ENCODE measurements at places on chromosomes 6 and 20.
A peak's percentile ranks its signal among the peaks of the same experiment; 100 is the strongest.

DNA sequence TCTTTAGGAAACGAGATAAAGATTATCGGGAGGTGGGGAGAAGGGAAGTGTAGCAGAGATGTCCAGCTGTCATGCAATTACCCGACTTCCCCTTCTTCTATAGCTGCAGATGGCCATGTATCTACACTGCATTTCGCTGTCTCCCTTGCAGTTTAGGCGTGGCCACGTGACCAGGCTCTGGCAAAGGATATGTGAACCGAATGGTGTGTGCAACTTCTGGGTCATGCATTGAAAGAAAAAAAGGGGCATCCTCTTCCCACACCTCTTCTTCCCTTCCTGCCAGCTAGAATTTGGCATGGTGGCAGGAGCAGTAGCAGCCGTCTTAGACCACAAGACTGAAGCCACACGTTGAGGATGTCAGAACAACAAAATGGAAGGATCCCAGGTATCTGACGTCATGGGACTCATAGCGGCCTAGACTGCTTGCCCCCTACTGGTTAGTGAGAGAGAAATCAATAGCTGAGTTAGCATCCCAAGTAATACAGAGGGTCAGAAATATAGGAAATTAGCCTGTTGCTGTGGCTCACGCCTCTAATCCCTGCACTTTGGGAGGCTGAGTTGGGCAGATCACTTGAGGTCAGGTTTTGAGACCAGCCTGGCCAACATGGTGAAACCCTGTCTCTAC lies 32.8 kb downstream of the TCF15 start:
- peak; percentile 58 for DNase-seq

GRCh38 chr20:18943542-18943941 lies 130.0 kb downstream of the SCP2D1 start:
- DNase-seq = no peak

GRCh38 chr6:33430991-33431879 lies 11.4 kb downstream of the SYNGAP1 start:
- DNase-seq = peak; percentile 82

- peak; percentile 40 for DNase-seq
Observed at GRCh38 chr6:20056350-20056992, 155.8 kb downstream of the MBOAT1 start.

GRCh38 chr6:91185072-91185471 lies 598.2 kb upstream of the MAP3K7 start:
- no peak for DNase-seq

GRCh38 chr6:34534656-34535055 lies 21.5 kb downstream of the SPDEF start:
- no peak for DNase-seq

DNA sequence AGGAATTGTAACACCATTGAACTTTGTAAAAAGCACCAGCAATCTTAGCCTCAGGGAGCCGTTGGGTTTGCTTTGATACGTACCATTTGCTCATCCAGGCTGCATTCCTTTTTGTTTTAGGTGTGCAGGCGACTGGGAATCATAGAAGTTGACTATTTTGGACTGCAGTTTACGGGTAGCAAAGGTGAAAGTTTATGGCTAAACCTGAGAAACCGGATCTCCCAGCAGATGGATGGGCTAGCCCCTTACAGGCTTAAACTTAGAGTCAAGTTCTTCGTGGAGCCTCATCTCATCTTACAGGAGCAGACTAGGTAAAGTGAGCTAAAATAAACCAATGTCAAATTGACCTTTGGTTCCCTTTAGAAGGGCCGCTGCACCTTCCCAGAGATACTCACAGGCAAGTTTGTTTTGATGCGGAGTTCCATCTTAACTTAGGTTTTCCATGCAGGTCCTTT lies 1.6 kb downstream of the MYLIP start:
- DNase-seq = no peak

- DNase-seq = no peak
Observed at GRCh38 chr6:75884822-75885221, 135.8 kb downstream of the MYO6 start.

DNA sequence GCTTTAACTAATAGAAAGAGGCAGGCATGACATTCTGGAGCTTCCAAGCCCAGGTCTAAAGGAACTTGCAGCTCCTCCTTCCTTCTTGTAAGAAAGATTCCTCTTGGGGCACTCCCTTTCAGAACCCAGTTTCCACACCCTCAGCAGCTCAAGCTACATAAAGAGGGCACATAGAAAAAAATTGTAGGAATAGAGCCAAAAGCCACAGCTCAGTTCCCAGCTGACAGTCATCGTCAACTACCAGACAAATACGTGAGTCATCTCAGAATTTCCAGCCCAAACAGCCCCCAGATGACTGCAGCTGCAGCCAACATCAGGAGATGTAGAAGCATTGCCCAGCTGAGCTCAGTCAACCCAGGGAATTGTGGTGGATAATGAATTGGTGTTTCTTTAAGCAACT lies 349.8 kb upstream of the ARID1B start:
- DNase-seq = no peak

GRCh38 chr6:134636186-134636799 lies 313.6 kb downstream of the ALDH8A1 start:
- DNase-seq = no peak

DNA sequence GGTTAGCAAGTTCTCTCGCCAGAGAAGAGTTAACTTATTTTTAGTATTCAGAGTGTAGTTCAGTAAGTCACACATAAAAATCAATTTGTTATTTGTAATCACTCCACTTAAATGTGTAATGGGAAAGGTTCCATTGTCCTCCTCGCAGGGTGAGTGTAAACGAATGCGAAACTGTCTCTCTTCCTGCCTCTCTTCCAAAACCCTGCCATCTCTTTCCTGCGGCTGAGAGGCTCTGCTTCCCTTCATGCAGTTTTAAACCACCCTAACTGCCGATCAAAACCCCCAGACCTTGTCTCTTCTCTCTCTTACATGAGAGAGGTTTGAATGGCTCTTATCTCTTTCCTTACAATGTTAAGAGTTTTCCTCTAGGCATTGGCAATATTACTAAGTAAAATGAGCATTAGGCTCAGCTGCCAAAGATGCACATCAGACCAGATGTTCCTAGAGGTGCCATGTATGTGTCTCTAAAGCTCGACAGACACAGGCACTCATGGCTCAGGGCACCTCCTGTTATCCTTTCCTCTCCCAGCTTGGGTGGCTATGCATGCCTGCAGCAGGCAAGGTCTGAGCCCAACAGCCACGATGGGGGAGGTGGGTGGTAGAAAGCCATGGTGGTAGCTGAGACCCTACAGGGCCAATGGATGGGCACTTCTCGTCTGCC lies 91.2 kb downstream of the JARID2 start:
- no peak for DNase-seq

- DNase-seq = no peak
Observed at GRCh38 chr20:61306937-61307475, 54.9 kb downstream of the CDH4 start.

DNA sequence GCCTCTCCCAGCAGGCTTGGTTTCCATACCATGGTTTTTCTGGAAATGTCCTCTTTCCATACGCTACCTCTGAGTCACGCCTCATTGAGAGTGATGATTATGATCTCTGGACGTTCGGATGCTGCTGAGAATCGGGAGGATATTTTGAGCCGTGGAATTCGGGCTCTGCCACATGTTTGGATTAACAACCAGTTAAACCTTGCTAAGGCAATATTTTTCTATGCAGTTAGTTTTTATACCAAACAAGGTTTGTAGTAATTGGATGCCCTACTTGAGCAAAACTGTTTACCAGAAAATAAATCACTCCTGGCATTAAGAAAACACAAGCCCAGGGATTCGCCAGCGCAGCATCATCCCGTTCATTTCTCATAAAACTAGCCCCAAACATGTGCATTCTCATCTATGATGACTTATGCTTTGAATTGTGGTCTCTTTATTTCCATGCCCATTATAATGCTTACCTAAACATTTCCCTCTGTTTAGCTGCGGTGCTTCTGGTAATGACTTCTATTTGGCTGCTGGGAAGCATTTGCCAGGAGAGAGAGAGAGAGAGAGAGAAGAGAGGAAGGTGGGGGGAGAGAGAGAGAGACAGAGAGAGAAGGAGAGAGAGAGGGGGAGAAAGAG lies 198.9 kb downstream of the CLIC5 start:
- DNase-seq = no peak

- DNase-seq = no peak
Observed at GRCh38 chr6:38319256-38320212, 320.2 kb downstream of the BTBD9 start.
